ENCODE measurements at places on chromosomes 6 and 20.

- DNase-seq = no peak
These were observed 38.3 kb upstream of the ATXN1 start for GRCh38 chr6:16799279-16800193.

GRCh38 chr20:40648210-40649072, 40.6 kb downstream of the MAFB start:
- no peak for DNase-seq

DNA sequence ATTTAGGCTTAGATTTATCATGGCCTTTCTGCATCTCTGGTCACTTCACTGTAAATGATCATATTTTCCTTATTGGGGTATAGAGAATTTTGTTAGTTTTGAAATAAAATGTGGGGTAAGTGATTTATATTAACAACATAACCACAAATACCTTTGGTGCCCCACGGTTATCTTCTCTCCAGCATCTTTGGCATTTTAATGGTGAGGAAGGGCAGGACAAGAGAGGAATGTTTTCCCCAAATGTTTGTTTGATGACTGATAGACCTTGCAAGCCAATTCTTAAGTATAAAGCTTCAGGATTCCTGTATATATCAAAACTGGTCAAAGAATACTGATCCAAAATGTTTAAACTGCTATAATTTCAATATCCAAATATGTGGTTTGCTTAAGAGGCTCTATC, 171.6 kb upstream of the SMLR1 start:
- DNase-seq = no peak

DNA sequence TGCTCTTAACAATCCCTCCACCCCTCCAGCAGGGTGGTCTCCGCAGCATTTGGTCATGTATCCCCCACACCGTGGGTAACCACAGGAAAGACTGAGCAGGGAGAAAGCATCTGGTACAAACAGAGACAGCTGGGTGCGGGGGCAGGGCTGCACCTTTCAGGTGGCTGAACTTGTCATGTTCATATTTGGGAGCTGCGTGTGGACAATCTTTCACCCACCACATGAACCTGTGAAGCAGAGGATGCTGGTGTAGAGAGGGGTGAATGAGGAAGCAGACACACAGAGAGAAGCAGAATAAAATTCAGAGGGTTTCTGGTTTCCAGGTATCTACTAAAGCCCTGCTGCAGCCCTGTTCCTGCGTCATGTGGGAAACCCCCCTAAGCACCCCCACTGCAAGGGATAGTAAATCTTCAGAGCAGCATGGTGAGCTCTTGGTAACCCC, 8.9 kb downstream of the GFOD1 start:
- no peak for DNase-seq

GRCh38 chr6:100678027-100678426, 203.1 kb downstream of the ASCC3 start:
- peak; percentile 43 for DNase-seq

DNA sequence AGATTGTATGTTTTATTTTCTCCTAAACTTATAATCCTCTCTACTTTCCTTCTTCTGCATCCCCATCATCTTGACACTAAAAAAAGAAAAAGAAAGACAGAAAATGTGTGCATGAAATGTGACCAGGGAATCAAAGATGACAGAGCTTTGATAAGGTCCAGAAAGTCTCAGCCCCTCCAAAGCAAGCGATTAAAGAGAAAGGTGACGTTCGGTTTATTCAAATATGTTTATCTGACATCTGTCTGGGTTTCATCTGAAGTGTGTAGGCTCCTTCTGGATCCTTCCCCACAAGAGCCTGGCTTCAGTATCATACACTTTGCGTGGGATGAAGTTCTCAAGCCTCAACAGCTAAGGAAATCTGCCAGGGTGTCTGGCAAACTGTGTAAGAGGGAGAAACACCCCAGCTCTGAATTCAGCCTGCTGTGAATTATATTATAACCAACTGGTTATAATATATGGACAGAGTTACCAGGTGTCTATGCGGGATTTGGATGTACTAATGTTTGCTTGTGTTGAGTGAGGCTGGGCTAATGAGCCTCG, 263.0 kb downstream of the ZNF217 start:
- DNase-seq = no peak

GRCh38 chr6:166862287-166862977, 93.9 kb downstream of the RNASET2 start:
- DNase-seq = no peak

DNA sequence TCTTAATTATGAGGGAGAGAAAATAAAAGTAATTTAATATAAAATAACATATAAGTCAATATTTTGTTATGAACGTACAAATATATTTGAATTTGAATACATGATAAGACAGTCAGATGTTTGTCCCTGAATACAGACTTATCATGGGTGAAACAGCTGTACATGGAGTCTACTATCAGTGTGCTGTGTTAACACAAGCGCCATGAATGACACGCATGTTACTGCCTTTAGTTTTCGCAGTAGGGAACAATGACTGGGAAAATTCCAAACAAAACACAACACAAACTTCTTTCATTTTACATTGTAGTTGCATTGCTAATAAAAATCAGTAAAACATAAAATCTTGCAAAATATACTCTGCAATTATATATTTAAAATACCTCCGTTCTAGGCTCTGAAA, 108.6 kb downstream of the FBXO5 start:
- no peak for DNase-seq

GRCh38 chr6:47859175-47859574, 77.3 kb downstream of the OPN5 start:
- no peak for DNase-seq

DNA sequence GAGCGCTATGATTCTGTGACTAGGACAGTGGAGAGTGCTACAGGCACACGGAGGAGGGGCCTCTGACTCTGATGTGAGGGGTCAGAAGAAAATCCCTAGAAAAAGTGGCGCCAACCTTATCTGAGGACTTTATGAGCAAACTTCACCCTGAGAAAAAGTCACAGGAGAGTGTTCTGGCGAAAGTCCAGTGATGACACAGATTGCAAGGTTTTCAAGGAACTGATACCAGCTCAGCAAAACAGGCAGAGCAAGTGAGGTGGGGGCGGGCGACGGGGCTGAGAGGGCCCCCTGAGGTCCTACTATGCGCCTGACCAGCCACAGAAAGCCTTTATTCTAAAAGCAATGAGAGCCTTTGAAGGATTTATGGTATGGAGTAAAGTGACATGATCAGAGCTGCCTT, 73.3 kb downstream of the SLC22A23 start:
- peak; percentile 65 for DNase-seq

DNA sequence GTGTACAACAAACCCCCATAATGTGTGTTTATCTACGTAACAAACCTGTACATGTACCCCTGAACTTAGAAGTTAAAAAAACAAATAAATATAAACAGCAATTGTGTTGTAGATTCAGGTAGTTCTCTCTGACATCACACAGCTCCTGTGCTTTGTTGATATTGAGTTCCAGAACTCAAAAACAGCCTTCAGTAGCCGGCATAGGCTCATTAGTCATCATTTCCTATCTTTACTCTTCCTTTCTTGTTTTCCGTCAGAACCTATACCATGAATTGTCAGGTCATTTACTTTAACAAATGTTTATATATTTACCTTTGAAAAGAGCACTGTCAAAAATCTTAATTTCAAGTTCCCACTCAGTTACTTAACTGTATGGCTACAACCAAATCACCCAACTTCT, 88.8 kb downstream of the ADTRP start:
- DNase-seq = no peak

DNA sequence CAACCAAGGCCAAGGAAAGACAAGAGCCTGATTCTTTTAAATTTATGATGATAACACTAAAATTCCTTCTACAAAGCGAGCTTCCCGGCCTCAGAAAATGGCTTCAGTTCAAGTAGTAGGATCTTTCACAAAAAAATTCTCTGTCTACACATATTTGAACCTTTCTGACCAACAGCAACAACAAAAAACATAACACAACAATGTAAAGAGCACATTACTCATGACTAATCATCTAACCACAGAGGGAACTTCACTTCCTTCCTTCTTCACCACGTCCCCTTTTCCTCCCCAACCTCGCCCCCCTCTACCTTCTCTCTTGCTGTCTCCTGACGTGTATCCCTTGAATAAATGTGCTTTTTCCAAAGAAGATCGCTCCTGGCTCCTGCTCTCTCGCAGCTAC, 228.2 kb downstream of the MYLK4 start:
- no peak for DNase-seq
